K562 (cell line): ENCODE measurements at places on chromosomes 5 and 9. TPM values are rescaled to one million over a fixed set of nuclear protein-coding genes. Genes with fewer than 3 reads are reported as not detected.

ORM1 gene
- total RNA-seq, result 2.9 and 3.4 TPM in 2 replicates

GARNL3 gene
- 1.2 and 2.5 TPM in 2 replicates for total RNA-seq

ZBED3 gene
- total RNA-seq, result 0.04 TPM in 1 of 2 replicates, not detected in the other

SLC34A3 gene
- total RNA-seq, result not detected in 2 replicates

FSTL4 gene
- not detected in 2 replicates for total RNA-seq

- no peak overlapping the region for H3K4me3 ChIP-seq
- H3K27ac ChIP-seq, result no peak overlapping the region
- peaks cover 59% of the 10 kb centered on the region; the same call in 2 of the 3 replicates for H3K36me3 ChIP-seq
Measured at GRCh38 chr5:53099546-53099945, 10.0 kb downstream of the MOCS2 start.

- no peak overlapping the region for H3K27ac ChIP-seq
- H3K4me3 ChIP-seq, result no peak overlapping the region
- H3K27me3 ChIP-seq, result peaks cover 5% of the 10 kb centered on the region; the same call in 1 of the 2 replicates
- no peaks in the 10 kb centered on the region; the same call in 2 of the 3 replicates for H3K4me1 ChIP-seq
- H3K36me3 ChIP-seq, result no peaks in the 10 kb centered on the region
Measured at GRCh38 chr9:107246259-107247254, 36.5 kb upstream of the RAD23B start.

DNA sequence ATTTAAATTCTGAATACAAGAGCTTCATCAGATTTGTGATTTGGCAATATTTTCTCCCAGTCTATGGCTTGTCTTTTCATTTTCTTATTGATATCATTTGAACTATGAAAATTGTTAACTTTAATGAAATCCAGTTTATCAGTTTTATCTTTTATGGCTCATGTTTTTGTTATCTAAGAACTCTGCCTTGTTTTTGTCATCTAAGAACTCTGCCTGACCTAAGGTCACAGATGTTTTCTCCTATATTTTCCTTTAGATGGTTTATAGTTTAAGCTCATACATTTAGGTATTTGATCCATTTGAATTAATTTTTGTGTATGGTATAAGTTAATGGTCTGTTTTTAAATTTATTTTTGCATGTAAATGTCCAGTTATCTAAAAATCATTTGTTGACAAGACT, 52.9 kb downstream of the NIPBL start:
- no peak overlapping the region for H3K4me3 ChIP-seq
- H3K27me3 ChIP-seq, result no peaks in the 10 kb centered on the region
- no peaks in the 10 kb centered on the region for H3K36me3 ChIP-seq

- DNase-seq, result no peak
- no peak overlapping the region for H3K4me3 ChIP-seq
- no peaks in the 10 kb centered on the region for H3K27me3 ChIP-seq
- peaks cover 95% of the 10 kb centered on the region for H3K36me3 ChIP-seq
Measured at GRCh38 chr9:83670381-83670780, 37.4 kb downstream of the UBQLN1 start.

DNA sequence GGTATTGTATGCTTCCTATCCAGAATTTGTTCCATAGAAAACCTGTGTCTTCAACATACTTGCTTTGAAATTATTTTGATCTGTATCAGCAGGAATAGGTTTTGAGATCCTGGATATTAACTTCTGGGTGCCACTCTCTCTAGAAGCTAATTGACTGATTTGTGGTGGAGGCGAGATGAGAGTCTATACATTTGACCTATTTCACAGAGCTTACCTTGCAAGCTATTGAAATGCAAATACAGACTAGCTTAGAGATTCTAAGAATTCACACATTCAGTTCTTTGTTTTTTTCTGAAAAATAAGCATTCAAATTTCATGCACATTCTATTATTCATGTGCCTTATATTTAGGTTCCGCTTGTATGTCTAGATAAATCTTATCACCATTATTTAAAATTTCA, 246.3 kb downstream of the MAST4 start:
- no peaks in the 10 kb centered on the region for H3K36me3 ChIP-seq
- peaks cover 3% of the 10 kb centered on the region; the same call in 2 of the 3 replicates for H3K27me3 ChIP-seq
- no peaks in the 10 kb centered on the region for H3K4me1 ChIP-seq
- no peak for DNase-seq

DNA sequence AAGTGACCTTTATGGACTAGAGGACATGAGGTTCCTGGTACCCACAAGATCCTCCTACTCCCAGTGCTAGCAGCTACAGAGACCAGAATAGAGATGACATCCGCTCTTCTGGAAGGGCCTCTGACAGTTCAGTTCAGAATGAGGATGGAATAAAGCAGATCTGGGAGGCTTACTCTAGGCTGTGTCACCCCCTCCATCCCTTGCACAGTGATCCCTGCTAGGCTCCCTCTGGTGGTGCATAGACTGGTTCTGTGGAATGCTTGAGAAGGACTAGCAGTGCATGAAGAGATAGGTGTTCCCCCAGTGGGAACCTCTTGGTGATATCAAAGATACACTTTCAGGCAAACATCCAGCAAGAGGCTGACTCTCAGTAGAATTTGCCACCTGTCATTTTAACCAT, 83.0 kb downstream of the NPR3 start:
- H3K4me1 ChIP-seq, result no peaks in the 10 kb centered on the region
- H3K27me3 ChIP-seq, result no peaks in the 10 kb centered on the region
- no peaks in the 10 kb centered on the region for H3K36me3 ChIP-seq
- H3K4me3 ChIP-seq, result no peak overlapping the region
- DNase-seq, result no peak

DNA sequence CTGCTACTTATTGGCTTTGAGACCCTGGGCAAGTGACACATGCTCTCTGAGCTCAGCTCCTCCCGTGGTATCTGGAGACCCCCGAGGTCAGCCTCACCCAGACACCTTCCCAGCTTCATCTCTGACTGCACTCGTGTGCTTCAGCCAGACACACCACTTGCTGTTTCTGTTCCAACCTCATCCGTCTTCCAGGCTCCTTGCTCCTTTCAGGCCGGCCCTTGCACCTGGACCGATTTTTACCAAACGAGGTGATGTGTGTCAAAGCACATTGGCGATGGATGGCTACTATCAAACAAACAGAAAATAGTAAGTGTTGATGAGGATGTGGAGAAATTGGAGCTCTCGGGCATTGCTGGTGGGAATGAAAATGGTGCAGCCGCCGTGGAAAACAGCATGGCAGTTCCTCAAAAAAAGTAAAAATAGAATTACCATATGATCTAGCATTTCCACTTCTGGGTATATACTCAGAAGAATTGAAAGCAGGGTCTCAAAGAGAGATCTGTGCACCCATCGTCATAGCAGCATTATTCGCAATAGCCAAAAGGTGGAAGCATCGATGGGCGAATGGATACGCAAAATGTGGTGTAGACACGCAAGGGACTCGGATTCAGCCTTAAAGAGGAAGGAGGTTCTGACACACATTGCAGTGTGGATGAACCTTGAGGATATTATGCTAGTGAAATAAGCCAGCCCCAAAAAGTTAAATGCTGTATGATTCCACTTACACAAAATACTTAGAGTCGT, 96.1 kb upstream of the IER5L start:
- no peak overlapping the region for H3K27ac ChIP-seq
- H3K36me3 ChIP-seq, result no peaks in the 10 kb centered on the region
- H3K4me3 ChIP-seq, result no peak overlapping the region

GRCh38 chr5:55510523-55510880, 24.3 kb downstream of the PLPP1 start:
- no peaks in the 10 kb centered on the region for H3K4me1 ChIP-seq
- H3K4me3 ChIP-seq, result no peak overlapping the region
- H3K27me3 ChIP-seq, result no peaks in the 10 kb centered on the region; the same call in 1 of the 2 replicates
- no peak overlapping the region for H3K27ac ChIP-seq
- H3K36me3 ChIP-seq, result no peaks in the 10 kb centered on the region
- no peak for DNase-seq

- no peaks in the 10 kb centered on the region for H3K27me3 ChIP-seq
- peaks cover 22% of the 10 kb centered on the region; the same call in 2 of the 3 replicates for H3K36me3 ChIP-seq
- no peaks in the 10 kb centered on the region; the same call in 1 of the 2 replicates for H3K4me1 ChIP-seq
- no peak overlapping the region for H3K27ac ChIP-seq
- H3K4me3 ChIP-seq, result no peak overlapping the region
- DNase-seq, result no peak
Measured at GRCh38 chr9:87655731-87656130, 70.2 kb upstream of the CTSL start.

- H3K27ac ChIP-seq, result no peak overlapping the region
- H3K36me3 ChIP-seq, result no peaks in the 10 kb centered on the region
- DNase-seq, result no peak
- no peaks in the 10 kb centered on the region; the same call in 2 of the 3 replicates for H3K4me1 ChIP-seq
- peaks cover 10% of the 10 kb centered on the region for H3K27me3 ChIP-seq
Measured at GRCh38 chr5:72378639-72379289, 58.6 kb downstream of the PTCD2 start.
